ENCODE measurements at places on chromosomes 1 and 21.

DNA sequence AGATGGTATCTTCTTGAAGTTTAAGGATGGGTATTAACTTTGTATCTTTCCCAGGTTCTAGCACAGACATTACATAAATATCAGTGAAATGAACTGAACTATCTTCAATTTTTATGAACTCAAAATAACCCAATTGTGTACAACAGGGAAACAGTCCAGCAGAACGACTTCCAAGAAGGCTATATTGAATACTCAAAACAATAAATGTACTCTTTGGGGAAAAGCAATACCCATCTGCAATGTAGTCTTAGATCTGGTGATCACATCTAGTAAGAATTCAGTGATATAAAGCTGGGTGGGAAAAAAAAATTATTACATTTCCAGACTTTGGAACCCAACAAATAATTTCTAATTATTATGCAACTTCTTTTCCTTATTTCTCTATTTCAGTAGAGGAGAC, 33.1 kb upstream of the GORAB start:
- no peak for DNase-seq

GRCh38 chr1:207079706-207080241, 8.9 kb upstream of the C4BPB start:
- no peak for DNase-seq

DNA sequence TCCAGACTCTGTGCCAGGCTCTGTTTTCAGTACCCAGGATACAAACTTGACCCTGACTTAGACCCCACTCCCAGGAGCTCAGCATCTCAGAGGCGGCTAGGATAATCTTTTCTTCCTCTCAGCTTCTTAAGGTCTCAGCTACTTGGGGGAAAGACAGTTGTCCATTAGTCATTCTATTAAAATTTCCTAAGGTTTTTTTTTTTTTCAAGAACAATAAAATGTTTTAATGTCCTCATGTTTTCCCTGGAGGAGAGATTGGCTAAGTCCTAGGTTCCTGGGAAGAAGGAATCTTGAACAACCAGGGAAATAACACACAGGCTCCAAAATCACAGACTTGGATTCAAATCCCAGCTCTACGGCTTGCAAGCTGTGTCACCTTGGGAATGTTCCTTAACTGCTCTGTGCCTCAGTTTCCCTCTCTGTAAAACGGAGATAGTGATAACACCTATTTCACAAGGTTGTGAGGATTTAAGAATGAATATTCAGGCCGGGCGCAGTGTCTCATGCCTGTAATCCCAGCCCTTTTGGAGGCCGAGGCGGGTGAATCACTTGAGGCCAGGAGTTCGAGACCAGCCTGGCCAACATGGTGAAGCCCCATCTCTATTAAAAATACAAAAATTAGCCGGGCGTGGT, 33.0 kb downstream of the CDK18 start:
- DNase-seq, result no peak

DNA sequence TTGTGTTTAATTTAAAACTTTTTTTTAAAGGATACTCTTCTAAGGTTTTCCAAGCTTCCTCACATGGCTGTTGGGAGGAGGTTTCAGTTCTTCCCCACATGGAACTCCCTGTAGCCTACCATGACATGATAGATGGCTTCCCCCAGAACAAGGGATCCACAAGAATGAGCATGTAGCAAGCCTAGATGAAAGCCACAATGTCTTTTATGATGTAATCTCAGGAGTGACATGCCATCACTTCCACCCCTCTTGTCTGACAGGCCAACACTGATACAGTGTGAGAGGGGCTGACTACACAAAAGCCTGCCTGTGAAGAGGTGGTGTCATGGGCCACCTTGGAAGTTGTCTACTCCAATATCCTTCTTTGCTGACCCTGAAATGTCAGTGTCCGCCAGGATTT, 32.0 kb downstream of the CD34 start:
- no peak for DNase-seq

- DNase-seq, result no peak
These were observed 151.8 kb downstream of the RHOU start for GRCh38 chr1:228887101-228887500.

GRCh38 chr1:215595231-215595630, 28.1 kb downstream of the KCTD3 start:
- DNase-seq, result no peak

DNA sequence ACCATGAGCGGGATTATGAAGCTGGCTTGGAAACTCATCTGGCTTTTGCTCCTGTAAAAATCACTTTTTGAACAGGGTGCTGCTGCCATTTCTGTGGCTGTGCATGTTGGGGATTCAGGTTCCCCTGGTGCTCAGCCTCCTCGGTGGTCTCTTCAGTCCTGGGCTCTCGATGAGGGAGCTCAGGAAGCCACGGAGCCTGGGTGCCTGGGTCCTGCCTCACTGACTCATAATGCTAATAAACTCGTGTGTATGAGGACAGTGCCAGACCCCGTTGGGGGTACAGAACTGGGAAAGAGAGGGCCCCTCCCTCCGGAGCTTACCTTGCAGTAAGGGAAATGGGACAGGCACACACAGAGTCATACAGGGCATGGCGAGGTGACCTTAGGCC, 5.8 kb downstream of the COQ8A start:
- DNase-seq, result no peak

DNA sequence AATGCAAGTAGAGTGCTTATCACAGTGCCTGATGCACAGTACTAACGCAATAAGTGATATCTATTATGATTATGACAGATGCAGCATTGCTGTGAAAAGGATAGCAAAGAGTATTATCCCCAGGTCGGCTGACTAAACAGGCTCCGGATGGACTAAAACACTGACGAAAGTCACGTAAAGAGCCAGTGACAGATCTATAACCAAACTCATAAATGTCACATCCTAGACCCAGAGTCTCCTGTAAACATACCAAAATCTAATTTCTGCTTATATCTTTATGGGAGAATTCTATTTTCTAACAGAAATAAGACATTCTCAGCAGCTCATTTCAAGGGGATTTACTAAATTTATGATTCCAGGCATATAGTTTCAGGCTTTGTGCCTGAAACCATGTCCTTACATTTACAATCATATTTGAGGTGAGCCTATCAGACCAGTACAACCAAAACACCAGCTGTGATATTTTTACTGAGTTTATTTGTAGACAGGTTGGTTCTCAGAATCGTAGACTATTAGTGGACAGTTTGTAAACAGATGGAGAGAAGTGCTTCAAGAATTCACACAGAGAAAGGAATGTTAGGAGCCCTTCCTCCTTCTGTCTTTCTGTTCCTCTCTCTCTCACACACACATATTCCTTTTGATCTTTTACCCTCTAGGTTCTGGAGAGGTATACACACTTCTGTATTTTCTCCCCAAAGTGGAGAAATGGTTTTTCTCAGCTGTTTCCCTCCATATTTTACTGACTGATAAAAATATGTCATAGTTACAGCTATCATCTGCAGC, 52.4 kb upstream of the WDR26 start:
- DNase-seq, result no peak

DNA sequence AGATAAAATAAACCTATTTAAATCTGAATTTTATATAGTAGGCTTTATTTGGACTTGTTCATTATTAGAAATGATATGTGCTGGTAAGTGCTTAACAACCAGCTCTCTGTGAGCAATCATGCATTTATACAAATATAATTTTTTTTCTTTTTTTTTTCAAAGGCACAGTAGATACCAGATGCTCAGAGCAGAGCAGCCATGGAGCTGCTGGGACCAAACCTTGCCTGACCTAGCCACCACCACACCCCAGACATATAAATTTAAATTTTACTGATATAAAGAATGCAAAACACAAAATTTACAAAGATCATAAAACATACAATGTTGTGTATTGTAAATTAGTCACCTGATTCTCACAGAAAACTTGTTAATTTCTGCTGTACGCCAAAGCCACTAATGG, 290.6 kb downstream of the SDCCAG8 start:
- DNase-seq, result no peak

DNA sequence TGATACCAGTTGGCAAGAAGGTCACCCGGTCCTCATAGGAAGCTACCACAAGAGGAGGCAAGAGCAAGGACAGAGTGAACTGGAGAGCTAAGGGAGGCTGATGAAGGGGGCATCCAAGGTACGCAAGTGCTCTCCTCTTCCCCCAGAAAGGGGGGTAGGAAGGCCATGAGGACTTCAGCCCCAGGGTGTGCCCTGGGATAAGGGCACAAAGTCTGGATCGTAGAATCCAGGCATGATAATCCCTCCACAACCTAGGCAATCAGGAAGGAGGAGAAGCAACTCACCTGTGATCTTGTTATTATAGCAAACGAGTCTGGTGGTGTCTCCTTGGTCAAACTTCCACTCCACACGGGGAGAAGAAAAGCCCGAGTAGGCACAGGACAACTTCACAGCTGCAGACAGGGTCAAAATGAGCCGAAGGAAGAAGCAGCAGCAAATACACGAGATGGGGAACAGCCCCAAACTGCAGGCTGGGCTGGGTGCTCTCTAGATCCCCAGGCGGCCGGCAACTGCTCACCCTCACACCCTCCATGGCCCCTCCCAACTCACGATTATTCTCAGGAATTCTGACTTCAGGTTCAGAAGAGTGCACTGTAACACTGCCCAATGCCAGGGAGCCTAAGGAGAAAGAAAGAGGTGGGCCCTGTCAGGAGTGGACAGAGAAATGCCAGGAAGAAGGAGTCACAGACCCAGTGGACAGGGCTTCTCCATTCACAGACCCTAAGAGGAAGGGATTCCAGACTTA, 20.0 kb downstream of the F11R start:
- no peak for DNase-seq

GRCh38 chr1:35452106-35452774, 105.0 kb downstream of the KIAA0319L start:
- DNase-seq, result peak; percentile 64

GRCh38 chr1:214664651-214665433, 61.8 kb downstream of the CENPF start:
- no peak for DNase-seq

- no peak for DNase-seq
These were observed 78.4 kb downstream of the AK5 start for GRCh38 chr1:77360256-77360655.

DNA sequence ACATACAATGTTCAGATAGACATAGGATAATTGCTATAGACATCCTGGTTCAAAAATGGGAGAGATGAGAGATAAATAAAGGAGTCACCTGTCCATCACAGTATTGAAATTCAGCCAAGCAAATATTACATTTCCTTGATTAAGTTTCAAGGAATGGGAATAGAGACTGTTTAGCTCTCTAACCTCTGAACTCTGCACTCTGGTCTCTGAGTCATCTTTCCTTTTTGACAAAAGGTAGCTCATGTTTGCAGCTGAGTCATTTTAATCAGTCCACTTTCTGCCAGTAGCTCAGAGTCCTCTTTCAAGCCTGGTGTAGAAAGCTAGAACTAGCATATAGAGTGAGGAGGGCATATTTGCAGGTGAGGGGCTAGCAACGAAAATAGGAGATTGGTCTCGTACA, 51.4 kb upstream of the GJA8 start:
- DNase-seq, result no peak

DNA sequence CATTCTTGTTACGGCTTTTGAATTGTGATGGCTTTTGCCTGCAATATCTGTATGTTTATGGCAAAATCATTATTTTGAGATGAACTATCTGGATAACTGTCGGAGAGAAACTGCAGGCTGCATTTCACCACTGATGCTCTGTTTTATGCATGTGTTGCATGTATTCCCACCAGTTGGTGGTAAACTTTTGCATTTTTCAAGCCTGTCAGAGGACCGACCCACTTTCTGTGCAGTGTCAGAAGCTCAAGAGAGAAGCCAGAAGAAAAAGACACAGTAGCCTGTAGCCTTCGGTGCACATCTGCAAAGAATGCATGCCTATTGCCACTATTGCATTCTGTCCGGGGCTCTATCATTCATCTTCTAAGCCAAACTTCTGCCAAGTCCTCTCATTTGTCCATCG, 41.6 kb downstream of the OLIG1 start:
- no peak for DNase-seq

- no peak for DNase-seq
These were observed 71.0 kb upstream of the NFASC start for GRCh38 chr1:204799630-204800029.

DNA sequence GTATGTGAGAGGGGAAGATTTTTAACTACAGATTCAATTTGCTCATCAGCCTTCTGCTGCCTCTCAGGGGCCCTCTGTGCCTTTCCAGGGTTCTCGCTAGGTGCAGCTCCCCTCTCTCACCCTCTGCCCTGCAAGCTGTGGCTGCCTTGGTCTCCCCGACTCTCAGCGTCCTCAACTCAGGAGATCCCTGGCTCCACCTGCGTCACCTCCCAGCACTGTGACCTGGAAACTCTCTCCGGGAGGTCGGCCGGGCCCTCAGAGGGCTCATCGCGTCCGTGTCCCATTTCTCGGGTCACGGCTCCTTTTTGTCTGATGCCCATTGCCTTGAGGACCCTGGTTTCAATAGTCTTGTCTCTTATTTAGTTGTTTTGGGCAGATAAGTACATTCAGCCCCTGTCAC, 63.5 kb upstream of the ADARB1 start:
- DNase-seq, result no peak

DNA sequence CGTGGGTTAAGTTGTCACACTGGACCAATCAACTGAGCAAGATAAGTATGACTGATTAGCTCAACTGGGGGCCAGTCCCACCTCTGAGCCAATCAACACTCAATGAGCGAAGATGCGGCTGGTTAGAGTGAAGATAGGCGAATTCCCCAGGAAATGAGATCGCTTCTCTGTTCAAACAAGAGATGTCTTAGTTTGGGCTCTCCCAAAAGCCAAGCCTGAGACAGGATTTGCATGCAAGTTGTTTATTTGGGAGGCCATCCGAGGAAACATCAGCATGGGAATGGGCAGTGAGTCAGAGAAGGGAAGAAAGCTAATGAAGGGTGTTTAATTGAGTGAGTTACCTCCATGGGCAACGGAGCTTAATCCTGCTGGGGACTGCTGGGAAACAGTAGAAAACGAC, 4.9 kb upstream of the GJB5 start:
- DNase-seq, result no peak

All from inflammatory macrophage treated with lipopolysaccharide for 1 hour (primary cell).